ENCODE measurements at places on chromosomes 3 and 15.

GRCh38 chr15:98174286-98174685 lies 213.8 kb downstream of the ARRDC4 start:
- no peak for DNase-seq

DNA sequence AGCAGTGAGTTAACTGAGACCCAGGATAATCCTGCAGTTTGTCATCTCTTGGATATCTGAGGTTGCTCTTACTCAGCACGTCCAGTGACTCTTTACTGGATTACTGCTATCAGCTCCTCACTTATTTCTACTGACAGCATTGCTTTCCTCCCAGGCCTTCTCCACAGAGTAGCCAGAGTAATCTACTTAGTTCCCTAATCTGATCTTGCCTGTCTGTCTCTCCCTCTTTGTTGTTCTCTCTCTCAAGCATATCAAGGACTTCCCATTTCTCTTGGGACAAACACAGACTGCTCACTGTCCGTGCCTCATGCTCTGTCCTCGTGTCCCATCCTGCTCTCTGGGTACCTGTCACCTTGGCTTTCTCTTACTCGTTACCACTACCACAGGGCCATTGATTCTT lies 376.2 kb downstream of the FEZF2 start:
- DNase-seq = no peak

DNA sequence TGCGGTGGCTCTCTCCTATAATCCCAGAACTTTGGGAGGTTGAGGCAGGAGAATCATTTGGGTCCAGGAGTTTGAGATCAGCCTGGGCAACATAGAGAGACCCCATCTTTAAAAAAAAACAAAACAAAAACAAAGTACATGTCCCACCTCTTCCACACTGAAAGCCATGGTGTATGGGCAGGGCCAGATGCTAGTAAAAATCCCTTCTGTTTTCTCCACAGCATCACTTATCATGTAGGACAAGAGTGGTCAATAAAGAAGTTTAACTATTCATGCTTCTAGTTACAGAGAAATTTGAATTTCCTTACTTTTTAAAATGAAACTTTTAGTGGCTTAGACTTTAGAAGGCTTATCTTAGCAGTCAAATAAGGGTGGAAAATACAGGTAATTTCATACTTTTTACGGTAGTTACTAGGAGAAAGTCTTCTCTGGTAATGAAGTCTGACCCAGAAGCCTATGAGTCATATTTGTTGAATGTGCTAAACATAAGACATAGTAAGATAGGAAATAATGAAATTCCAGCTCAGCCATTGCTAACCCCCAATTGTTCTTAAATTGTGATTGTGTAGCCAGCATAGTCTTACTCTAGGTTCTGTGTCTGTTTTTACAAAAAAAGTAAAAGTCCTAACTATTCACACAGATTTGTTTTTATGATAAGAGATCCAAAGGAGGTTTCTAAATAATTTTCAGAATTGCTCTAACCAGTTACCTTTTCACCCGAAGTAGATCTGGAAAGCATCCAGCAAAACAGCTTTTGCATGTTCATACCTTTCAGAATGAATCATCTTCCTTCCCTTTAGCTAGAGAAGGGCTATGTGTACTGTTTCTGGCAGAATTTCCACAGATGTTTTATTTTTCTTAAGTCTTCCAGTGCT lies 16.4 kb upstream of the ZNF609 start:
- no peak for DNase-seq

DNA sequence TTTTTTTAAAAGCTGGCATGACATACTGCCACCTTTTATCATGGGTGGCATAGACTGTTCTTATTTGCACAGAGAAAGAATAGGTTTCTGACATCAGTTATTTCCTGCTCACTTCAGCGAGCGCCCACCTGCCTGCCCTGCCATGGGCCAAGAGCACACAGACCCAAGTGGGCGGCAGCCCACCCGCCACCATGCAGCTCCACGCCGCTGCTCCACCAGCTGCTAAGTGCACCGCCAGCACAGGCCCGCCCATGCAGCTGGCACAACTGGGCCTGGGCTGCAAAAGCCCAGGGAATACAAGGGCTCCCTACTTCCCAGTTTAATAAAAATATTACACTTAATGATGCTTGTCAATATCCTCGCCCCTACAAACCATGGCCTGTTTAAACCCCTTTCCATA lies 15.4 kb downstream of the ZNF148 start:
- DNase-seq = no peak

DNA sequence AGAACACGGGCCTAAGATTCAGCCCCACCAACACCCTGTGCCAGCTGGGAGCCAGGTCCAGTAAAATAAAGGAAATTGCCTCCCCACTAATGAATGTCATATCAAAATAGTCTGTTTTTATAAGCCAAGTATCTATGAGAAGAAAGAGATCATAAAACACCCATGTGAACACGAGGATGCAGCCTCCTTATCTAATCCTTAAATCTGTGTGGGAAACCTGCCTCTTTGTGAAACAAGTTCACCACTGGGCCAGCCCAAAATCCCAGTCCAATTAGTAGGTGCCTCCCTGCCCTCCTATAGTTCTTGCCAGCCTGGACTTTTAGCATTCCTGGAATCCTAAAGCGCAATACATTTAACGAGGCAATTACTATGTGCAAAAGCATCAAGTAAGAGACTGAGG lies 42.0 kb downstream of the SCAPER start:
- no peak for DNase-seq

GRCh38 chr3:1207904-1208303 lies 115.1 kb downstream of the CNTN6 start:
- no peak for DNase-seq

- no peak for DNase-seq
Observed at GRCh38 chr3:11120091-11120805, 34.0 kb upstream of the HRH1 start.
